ENCODE measurements at places on chromosomes 7 and 10. TPM values are rescaled to one million over a fixed set of nuclear protein-coding genes. Genes with fewer than 3 reads are reported as not detected.

- DNase-seq = no peak
Measured at GRCh38 chr7:4015371-4015770, 666.7 kb upstream of the FOXK1 start.

GRCh38 chr10:91759581-91759986 lies 38.6 kb upstream of the TNKS2 start:
- no peak for DNase-seq

- DNase-seq = no peak
Measured at GRCh38 chr10:130053561-130053960, 57.1 kb downstream of the C10orf143 start.

DNA sequence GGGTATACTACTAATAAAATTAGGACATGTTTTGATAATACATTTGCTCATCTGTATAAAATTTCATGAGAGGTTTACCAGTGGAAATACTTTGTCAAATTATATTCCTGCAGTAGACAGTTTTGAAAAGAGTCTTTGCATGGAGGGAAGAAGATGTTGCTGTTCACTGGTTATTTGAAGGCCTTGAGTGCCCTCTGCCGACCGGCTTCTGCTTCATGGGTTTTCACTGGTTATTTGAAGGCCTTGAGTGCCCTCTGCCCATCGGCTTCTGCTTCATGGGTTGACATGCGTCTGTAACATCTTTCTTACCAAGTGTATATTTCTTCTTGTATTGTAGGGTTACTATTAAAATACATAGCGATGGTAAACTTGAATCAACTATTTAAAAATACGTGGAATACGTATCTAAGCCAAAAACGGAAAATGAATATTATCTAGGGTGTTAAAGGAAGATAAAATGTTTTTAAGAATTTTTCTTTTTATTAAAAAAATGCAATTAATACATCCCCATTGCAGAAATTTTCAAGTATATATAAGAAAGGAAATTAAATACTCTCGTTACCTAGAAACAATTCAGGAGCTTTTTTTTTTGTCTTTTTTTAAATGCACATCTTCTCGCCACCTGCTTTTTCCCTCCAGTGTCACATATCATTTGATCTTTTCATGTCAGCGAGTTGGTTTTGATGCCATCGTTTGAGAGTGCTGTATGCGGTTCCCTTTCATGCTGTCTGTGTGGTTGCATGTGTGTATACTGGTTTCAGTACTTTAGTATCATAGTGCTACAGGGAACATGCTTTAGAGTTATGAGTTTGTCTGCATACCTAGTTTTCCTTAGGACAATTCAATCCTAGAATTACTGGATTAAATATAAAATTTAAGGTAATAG lies 73.4 kb downstream of the SHH start:
- DNase-seq = peak; percentile 16

GRCh38 chr7:26944501-26945358 lies 80.3 kb upstream of the SKAP2 start:
- DNase-seq = peak; percentile 9

GRCh38 chr10:51860257-51860656 lies 160.9 kb upstream of the CSTF2T start:
- DNase-seq = no peak

Gene VAX1
- not detected for total RNA-seq

DNA sequence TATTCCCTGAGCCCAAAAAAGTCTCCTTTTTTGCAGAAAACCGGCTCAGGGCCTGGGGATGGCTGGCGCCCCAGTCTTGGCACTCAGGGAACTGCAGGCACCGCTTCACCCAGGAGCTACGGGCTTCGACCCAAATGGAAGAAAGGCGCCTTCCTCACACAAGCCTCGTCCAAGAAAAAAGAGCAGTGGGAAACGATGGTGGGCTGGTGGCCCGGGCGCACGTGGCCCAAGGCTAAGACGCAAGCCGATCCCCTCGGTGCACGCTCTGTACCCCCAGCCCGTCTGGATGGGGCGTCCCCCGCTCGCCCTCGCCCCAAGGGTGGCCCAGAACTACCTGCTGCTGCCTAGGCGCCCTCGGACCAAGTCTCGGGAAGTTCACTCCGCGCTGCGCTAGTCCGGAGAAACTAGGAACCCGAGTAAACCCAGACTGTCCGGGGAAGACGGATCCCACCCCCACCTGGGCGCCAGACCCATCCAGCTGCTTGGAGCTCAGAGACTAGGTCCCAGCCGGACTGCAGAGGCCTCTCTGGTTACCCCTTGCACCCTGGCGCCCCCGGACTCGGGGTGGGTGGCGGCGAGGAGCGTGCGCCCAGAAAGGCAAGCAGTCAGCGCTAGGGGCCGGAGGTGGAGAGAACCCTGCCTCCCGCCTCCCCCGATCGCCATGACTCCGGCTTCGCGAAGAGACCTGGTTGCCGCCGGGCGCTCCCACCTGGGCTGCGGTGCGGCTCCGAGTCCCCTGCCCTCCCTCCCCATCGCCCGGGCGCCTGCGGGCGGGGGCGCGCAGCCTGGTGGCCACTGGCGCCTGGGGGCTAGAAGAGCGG lies 76.4 kb downstream of the CALN1 start:
- no peak for DNase-seq

Gene ASB10
- not detected for total RNA-seq

DNA sequence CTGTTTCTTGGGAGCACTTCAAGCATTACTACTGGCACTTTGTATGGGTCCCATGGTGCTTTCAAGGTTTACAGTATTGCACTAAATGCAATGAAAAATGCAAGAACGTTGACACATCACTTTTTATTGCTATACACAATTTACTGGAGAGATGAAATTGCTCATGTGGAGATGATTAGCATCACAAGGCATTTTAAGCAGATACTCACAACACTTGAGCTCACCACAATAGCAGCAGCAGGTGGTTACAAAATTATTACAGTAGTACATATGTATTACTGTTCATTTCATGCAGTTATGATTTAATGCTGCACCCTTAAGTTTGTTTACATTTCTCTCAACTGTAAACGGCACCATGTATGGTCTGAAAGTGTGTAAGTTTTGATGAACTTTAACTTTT lies 537.7 kb downstream of the GRM8 start:
- DNase-seq = no peak

- no peak for DNase-seq
Measured at GRCh38 chr10:63563623-63564022, 42.4 kb downstream of the REEP3 start.

- DNase-seq = no peak
Measured at GRCh38 chr7:70380421-70381015, 751.4 kb upstream of the GALNT17 start.

GRCh38 chr10:51981731-51982130 lies 282.3 kb upstream of the CSTF2T start:
- no peak for DNase-seq

Measured in SJCRH30 (cell line).